NCI-H187 treated with DMSO at 0.1 percent for 48 hours (cell line): ENCODE measurements at places on chromosomes 2 and 18.

- no peak for DNase-seq
Measured at GRCh38 chr2:143081616-143082015, 47.6 kb upstream of the ARHGAP15 start.

DNA sequence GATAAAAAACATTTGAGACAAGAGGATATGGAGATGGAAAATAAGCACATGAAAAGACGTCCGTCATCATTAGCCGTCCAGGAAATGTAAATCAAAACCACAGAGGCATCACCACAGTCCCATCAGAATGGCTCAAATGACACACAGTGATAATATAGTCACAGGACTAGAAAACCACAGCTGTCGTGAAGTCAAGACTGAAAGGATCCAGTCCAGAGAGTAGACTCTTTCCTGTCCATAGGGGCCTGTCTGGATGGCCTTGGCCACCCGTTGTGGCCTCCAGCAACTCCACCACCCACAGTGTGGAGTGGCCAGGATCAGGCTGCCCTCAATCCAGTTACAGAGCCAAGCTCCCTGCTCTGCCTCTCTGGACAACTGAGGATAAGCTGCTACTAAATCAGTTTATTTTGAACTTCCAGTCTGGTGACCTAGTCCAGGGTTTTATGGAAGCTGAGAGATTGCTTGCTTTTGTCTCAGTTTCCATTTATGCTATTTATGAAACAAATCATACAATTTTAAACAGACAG lies 60.4 kb downstream of the RHOB start:
- DNase-seq, result no peak

GRCh38 chr2:224190936-224191270 lies 151.8 kb upstream of the SERPINE2 start:
- no peak for DNase-seq

DNA sequence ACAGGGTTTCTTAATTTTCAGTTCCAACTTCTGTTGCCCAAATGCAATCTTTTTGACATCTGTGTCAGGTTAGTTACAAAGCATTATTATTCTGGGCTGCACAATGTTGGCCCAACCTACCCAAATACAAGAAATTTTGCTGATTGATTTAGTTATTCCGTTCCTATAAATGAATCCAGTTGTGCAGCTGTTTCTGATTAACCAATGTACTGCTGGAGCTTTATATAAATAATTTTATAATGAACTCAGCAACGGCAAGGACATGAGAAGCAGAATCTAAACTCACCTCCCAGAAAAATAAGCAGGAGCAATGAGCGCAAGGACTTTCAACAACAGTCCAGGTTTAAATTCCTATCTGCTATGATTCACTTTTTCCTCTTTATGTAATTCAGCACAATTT lies 76.3 kb upstream of the WIPF1 start:
- DNase-seq, result no peak

- no peak for DNase-seq
Measured at GRCh38 chr2:105778080-105778607, 33.4 kb downstream of the NCK2 start.

- no peak for DNase-seq
Measured at GRCh38 chr2:27303093-27304025, 4.9 kb downstream of the UCN start.

DNA sequence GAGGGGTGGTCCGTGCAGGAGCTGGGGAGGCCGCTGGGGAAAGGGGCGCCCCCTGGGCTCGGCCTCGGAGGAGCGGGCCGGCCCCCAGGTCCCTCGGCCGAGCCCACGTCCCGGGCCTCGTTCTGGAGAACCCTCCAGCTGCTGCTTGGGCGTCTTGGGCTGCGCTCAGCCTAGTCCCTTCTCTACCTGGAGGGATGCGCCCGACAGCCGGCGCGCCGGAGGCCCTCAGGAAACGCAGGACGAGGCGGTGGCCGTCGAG lies 293 bp upstream of the D2HGDH start:
- no peak for DNase-seq

DNA sequence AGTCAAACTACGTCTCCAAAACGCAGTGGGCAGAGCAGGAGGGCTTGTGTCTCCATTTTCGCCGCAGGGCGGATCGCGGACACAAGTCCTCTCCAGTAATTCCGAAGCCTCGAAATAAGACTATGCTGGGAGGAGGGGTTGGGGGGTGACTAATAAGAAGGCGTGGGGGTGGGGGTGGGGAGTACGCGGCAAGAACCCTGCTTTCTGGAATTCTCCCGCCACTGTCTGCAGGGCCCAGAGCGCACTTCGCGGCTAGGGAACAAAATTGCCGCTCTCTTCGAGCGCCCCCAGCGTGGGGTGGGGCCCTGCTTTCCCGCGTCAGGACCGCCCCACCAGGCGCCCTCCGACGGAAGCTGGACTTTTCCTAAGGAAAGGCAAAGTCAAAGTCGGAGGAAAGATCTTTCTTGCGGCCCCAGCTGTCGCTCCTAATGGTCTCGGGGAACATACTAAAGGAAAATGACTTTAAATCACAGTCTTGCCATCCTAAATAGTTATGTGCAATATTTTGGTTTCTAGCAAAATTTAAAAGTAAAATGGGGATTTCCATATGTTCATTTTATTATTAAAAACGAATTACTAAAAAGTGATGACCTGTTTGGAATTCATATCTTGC lies 11.9 kb downstream of the NR4A2 start:
- DNase-seq, result no peak

DNA sequence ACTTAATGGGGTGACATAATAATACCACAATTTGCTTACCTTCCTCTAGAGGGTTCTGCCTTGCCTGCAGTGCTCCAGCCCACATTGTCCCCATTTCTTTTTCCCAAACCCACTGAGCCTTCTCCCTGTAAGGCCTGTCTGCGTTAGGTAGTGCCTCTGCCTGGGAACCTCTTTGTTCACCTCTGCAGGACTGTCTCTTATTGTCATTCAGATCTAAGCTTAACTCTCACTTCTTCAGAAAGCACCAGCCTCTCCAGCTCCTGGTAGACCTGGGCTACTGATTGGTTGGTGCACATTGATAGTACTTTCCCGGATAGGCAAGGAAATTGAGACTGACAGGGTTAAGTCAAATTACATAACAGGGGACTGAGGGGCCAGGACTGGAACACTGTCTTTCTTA lies 49.1 kb downstream of the CCDC85A start:
- DNase-seq, result no peak

- no peak for DNase-seq
Measured at GRCh38 chr18:50987261-50987660, 19.4 kb downstream of the ELAC1 start.

DNA sequence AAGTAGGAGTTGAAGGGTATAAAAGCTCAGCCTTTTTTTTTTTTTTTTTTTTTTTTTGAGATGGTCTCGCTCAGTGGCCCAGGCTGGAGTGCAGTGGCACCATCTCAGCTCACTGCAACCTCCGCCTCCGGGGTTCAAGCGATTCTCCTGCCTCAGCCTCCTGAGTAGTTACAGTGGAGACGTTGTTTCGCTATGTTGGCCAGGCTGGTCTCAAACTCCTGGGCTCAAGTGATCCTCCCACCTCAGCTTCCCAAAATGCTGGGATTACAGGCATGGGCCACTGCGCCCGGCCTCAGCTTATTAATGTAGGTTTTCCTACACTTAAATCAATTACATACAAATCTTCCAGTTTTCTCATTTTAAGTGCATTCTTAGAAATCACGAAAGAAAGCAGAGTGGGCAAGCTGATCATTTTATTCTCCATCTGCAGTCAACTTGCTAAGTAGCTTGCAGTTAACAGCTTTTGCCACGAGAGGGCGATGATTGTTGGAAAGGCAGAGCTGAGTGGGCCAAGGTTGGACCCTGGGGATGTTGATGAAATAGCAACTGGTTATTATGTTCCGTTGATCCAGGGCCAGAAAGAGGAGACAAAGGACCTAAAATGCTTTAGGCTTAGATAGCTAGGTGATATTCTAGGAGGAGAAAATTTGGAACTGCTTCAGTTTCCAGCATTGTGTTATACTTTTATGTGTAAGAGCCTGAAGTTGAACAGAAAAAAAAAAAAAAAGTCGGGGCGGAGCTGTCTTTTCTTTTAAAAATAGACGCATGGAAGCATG lies 234.4 kb upstream of the EPAS1 start:
- peak; percentile 42 for DNase-seq

GRCh38 chr2:175540421-175540820 lies 358.9 kb upstream of the ATP5MC3 start:
- DNase-seq, result no peak

- DNase-seq, result no peak
Measured at GRCh38 chr2:174781298-174781697, 17.0 kb upstream of the CHRNA1 start.

GRCh38 chr2:162220368-162220767 lies 22.9 kb downstream of the FAP start:
- DNase-seq, result no peak

DNA sequence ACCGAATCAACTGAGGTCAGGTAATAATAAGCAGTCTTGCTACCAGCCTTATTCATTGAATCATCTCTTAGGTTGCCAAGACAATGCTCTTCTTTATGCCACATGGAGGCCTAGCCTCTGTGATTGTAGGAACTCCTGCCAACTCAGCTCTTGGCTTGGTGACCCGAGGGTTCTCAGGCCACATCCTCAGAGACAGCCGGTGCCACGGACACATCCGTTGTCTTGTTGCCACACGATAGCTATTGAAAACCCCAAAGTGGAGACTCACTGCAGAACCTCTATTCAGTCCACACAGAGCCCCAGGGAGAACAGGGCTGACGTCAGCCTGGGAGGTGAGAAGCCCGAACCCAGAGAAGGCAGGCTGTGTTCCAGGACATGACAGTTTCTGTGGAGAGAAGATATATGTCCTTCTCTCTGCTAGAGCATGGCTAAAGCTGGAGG lies 53.5 kb upstream of the TGFA start:
- DNase-seq, result no peak

- DNase-seq, result no peak
Measured at GRCh38 chr18:79816981-79817606, 19.4 kb downstream of the KCNG2 start.

DNA sequence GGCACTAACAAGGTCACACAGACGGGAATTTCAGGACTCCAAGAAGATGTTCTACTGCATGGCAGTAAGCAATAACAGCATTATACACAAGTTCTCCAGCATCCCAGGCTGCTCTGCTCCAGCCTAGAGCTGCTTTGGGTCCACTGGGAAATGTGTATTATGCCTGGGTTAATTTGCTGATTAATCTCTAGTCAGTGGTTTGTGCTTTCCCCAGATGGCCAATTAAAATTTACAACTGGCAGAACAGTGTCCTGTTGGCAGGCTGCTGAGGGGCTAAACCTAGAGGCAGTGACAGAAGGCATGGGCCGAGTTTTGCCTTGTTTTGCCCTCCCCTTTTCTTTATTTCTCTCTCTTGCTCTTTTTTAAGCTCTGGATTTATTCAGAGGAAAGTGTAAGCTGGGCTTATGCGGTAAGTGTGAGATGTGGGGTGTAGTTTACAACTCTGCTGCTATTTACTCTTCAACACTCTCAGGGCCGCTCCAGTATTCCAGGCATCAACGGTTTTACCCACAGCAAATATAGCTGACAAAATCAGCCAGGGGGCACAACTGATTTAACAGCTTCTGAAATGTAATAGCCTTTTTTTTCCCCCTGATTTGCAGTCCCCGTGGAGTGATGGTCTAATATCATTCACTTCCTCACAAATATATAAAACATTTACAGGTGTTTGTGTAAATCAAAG lies 348.0 kb downstream of the GPD2 start:
- DNase-seq, result no peak

- DNase-seq, result no peak
Measured at GRCh38 chr2:86413296-86414094, 27.7 kb upstream of the KDM3A start.

GRCh38 chr2:83115606-83116005 lies 1343.5 kb downstream of the SUCLG1 start:
- DNase-seq, result no peak

DNA sequence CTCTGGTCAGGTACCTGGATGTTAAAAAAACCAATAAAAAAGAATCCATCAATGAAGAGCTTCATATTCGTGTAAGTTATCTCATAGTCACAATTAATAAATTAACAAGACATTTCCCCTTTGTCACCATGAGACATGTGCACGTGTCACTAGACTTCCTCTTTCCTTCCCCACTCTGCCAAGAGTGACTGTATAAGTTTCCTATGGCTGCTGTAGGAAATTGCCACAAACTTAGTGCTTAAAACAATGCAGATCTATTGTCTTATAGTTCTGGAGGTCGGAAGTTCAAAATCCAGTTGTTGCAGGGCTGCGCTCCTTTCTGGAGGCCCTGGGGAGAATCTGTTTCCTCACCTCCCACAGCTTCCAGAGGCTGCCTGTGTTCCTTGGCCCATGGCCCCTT lies 35.8 kb downstream of the SLC9A4 start:
- no peak for DNase-seq

DNA sequence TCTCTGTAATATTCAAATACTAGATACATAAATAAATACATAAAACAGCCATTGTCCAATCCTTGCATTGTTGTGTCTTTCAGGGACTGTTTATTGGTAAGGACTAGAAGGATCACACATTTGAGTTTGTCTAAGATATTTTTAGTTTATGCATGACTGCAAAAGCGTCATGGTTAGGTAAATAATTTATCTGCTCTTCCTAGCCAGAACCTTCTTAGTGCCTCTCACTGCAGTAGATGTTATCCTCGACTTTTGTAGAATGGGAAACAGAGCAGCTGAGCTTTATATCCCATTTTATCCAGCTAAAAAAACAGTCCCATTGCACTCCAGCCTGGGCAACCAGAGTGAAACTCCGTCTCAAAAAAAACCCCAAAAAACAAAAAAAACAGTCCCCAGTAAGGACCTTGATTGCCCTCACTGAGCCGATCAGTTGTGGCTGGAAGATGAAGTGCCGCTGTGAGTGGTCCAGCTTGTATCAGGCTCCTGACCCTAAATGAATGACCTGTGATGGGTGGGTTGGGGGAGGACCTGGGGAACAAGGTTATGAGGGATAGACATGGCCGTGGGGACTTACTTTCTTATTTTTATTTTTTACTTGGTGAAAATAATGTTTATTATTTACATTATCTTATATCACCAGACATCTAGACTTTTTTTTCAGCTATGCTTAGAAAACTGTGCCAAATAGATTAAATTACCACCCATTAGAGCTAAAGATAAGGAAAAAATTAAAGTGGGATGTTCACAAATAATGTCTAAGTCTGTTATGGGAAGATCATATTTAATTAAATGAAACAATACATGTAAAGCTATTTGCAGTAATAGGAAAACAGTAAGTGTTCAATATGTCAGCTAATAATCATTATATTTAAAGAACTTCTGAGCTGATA lies 10.9 kb upstream of the ADAM23 start:
- DNase-seq, result no peak

- no peak for DNase-seq
Measured at GRCh38 chr2:8584174-8585066, 97.4 kb upstream of the ID2 start.
